GM06990 (cell line): ENCODE measurements at places on chromosomes 12 and 14.

GRCh38 chr14:38838979-38839323 is 264.1 kb downstream of the SEC23A start:
- DNase-seq = no peak

- no peak for DNase-seq
Measured at GRCh38 chr12:51077930-51078329, 5.5 kb downstream of the CSRNP2 start.

- DNase-seq = no peak
Measured at GRCh38 chr14:35858521-35859209, 32.5 kb downstream of the BRMS1L start.

DNA sequence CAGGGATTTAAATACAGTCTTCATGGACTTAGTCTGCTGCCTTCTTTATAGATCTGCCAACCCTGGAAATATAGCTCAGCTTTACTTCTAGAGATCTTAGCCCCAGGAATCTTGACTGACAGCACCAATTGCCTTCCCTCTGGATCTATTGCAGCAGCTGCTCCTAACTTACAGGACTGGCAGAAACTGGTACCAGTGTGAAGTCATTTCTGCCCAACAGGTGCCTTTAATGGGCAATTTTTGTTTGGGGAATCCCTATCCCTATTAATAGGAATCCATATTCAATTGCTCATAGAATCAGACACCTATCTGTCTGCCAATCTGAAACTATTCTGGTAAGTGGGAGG is 27.2 kb downstream of the SPX start:
- DNase-seq = no peak

DNA sequence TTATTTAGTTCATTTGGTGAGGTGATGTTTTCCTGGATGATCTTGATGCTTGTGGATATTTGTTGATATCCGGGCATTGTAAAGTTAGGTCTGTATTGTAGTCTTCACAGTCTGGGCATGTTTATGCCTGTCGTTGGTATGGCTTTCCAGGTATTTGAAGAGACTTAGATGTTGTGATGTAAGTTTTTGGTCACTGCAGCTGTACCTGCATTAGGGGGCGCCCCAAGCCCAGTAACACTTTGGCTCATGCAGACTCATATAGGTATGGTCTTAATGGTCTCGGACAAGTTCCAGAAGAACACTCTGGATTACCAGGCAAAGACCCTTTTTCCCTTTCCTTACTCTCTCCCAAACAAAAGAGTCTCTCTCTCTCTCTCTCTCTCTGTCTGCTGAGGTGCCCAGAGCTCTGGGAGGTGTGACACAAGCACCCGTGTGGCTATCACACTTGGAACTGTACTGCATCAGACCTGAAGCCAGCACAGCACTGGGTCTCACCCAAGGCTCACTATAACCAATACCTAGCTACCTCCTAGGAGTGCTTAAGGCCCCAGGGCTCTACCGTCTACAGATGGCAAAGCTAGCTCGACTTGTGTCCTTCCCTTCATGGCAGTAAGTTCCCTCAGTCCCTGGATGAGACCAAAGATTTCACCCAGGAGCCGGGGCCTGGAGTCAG is 425.8 kb upstream of the ATXN7L3B start:
- DNase-seq = no peak

- DNase-seq = peak; percentile 22
Measured at GRCh38 chr12:113333877-113334785, 778 bp downstream of the SLC8B1 start.

GRCh38 chr14:102528431-102529170 is 19.0 kb upstream of the ANKRD9 start:
- no peak for DNase-seq

GRCh38 chr12:25054076-25054782 is 105.3 kb upstream of the BCAT1 start:
- no peak for DNase-seq

DNA sequence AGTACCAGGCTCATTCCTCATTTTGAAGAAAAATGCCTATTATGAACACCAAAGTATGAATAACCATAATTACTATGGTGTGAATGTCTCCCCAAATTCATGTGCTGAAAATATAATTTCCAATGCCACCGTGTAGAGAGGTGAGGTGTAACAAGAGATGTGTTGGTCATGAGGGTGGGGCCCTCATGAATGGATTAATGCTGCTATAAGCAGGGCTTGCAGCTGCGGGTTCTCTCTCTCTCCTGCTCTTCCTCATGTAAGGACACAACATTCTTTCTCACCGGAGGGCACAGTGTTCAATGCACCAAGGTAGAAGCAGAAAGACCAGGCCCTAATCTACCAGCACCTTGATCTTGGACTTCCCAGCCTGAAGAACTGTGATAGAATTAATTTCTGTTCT is 70.0 kb downstream of the TMTC1 start:
- no peak for DNase-seq

- no peak for DNase-seq
Measured at GRCh38 chr12:28876196-28876798, 272.8 kb upstream of the FAR2 start.

DNA sequence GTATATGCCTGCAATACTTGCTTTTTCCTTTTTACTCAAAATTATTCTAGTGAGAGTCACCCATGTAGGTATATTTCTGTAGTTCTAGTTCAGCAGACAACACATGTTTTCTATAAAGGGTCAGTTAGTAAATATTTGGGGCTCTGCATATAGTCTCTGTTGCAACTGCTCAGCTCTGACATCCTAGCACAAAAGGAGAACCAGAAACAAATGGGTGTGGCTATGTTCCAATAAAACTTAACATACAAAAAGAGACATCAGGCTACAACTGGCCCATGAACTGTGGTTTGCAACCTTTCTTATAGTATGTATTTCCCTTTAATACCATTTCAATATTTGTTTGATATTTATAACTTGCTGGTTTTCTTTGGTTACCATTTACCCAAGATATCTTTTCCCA is 11.9 kb downstream of the NT5DC3 start:
- no peak for DNase-seq

DNA sequence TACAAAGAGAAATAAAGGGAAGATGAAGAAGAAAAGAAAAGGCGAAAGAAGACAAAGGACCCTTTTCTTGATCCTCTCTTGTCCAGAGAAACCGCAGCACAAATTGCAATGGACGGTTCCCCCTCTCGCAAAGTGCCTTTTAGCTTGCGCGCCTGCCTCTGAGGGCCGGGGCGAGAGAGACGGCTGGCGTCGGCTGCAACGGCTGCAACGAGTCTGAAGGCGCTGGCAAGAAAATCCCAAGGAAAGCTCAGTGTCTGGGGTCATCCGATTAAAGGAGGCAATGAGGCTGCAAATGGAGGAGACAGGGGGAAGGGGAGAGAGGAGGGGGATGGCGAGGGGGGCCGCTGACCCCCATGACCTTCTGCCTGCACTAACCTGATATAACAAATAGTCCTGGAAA is 671.5 kb downstream of the MED13L start:
- no peak for DNase-seq

DNA sequence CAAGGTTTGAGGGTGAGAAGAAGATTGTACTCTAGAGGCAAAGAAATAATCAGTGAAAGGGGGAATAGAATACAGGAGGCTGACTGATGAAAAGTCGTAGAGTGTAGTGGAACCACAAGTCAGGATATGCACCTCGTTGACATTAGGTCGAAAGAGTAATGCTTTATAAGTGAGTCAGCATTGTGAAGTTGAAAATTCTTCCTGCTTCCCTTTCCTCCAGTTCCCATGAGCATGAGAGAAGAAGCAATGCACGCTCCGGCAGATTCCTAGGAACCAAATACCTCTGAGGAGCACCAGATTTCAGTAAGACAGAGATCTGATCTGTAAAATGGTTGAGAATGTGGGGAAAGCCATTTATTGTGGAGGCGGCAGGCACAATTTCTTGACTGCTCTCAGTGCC is 16.5 kb downstream of the CCER1 start:
- no peak for DNase-seq

DNA sequence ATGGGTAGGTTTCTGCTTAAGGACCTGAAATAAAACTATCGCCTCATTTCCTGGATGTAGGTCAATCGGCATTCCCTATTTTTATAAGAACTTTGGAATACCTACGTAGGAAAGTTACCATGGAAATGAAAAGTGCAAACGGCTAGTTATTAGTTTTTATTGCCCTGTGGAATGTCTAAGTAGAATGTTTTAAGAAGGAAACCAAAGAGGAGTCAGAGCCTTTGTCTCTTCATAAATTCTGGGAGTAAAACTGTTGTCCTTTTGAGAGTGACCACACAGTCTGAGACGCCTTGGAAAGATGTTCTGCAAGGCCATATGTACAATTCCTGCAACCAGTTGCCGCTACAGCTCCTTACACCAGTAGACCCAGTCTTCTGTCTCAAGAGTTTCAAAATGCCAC is 176.0 kb upstream of the SEL1L start:
- no peak for DNase-seq

DNA sequence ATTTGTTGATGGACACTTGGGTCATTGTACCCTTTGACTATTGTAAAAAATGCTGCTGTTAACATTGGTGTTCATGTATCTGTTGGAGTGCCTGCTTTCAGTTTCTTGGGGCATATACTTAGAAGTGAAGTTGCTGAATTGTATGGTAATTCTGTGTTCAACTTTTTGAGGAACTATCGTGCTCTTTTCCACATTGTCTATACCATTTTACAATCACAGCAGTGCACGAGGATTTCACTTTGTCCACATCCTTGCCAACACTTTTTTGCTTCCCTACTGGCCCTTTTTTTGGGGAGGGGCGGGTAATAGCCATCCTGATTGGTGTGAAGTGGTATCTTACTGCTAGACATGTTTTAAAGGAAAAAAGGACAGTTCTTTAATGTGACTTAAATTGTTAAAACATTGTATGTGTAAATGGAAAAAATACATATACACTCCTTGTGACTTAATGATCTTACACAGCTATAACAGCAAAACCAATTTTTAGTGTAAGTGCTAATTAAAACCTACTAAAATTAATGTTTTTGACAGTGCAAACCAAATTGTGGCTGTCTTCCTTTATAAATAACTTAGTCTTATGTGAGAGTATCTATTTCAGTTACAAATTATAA is 52.7 kb downstream of the WNK1 start:
- DNase-seq = no peak

- DNase-seq = no peak
Measured at GRCh38 chr12:8630131-8630530, 17.5 kb upstream of the AICDA start.

DNA sequence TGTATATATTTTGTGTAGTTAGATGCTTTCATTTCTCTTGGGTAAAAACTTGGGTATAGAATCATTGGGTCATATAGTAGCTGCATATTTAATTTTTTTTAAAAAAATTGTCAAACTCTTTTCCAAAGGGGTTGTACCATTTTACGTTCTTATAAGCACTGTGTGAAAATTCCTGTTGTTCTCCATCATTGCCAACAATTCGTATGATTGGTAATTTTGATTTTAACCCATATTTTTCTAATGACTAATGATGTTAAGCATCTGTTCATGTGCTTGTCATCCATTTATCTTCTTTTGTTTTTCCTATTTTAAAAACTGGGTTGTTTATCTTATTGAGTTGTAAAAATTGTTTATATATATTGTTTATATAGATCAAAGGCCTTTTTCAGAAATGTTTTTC is 77.4 kb downstream of the OTOGL start:
- no peak for DNase-seq

DNA sequence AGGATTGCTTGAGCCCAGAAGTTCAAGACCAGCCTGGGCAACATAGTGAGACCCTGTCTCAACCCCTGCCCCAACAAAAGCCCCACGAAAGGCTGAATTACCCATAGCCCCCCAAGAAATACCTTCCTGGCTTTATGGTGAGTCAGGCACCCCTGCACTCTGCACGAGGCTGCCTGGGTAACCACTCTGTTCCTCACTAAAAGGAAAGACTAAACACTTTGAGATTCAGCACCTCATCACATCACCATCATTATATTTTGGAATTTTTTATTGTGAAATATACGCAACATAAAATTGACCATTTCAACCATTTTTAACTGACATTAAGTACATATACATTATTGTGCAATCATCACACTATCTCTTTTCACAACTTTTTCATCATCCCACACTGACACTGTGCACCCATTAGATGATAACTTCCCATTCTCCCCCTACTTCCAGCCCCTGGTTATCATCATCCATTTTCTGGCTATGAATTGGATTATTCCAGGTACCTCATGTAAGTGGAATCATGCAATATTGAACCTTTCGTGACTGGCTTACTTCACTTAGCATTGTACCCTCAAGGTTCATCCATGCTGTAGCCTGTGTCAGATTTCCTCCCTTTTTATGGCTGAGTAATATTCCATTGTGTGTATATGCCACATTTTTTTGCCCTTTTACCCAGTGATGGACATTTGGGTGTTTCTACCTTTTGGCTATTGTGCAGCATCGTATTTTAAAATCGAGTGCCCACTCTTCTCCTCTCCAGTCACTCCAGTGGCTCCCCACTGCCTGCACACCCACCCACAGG is 51.5 kb downstream of the TSPAN9 start:
- DNase-seq = no peak

- no peak for DNase-seq
Measured at GRCh38 chr12:43836475-43836989, 651 bp downstream of the TMEM117 start.

- no peak for DNase-seq
Measured at GRCh38 chr12:111276146-111276545, 92.7 kb downstream of the PHETA1 start.

- DNase-seq = no peak
Measured at GRCh38 chr14:38522724-38523123, 266.8 kb upstream of the CLEC14A start.

DNA sequence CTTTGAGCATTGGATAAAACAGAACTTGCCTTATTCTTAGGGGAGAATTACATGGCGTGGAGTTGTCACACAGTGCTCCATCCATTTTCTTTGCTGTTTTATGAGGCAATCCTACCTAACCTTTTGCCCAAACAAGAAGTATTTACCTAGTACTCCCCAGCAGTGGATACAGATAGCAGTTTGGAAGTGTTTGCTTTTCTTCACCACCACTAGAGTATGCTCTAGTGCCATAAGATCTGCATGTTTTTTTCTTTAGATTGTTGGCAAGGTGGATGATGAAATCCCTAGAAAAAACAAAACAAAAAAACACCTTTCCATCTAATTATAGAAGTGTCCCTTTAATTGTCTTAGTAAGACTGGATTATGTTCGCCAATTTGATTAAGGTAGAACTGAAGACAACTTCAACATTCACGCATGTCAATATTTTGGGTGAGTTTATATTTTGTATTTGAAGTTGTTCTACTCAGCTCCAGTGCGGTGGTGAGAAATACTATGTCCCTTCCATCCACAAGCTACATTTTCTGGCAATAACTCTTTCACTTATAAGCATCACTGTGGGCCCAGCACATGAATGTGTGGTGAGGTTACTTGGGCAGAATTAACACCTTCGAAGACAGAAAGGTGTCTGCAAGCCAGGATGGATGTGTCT is 23.6 kb upstream of the TMEM260 start:
- no peak for DNase-seq

DNA sequence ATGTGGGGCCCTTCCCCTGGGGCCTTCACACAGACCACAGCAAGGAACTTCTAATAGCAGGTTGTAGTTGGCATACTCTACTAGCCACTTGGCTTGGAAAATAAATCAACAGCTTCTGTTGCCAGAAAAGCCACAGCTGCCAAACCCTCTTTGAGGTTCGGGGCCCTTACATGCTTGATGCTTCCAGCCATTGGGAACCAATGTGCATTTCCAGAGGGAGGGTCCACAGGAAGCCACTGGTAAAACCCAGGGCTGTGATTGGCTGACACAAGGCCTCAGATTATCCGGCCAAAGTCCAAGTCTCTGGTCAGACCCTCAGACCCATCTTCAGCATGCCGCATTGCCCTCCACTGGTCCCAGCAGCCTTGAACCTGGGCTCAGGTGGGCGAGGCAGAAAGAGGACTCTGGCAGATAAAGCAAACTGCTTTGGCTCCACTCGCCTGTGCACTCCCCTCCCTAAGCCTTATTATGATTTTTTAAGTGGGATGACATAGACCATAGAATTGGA is 214.4 kb downstream of the BCL11B start:
- DNase-seq = no peak
